ENCODE measurements at places on chromosomes 13 and 19.

- DNase-seq: peak; percentile 93
These were observed 1.5 kb upstream of the HCN2 start for GRCh38 chr19:588093-588740.

DNA sequence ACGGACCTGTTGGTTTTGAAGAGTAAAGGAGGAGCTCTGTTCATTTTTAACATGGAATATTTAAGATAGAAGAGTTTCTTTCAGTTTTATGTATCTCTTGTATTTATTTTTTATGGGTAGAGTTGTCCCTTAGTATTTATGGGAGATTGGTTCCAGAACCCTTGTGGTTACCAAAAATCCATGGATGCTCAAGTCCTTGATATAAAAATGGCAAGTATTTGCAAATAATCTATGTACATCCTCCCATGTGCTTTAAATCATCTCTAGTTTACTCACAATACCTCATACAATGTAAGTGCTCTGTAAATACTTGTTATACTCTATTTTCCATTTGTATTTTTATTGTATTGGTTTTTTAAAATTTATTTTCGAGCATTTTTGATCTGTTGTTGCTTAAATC is 63.1 kb downstream of the TM9SF2 start:
- no peak for DNase-seq

DNA sequence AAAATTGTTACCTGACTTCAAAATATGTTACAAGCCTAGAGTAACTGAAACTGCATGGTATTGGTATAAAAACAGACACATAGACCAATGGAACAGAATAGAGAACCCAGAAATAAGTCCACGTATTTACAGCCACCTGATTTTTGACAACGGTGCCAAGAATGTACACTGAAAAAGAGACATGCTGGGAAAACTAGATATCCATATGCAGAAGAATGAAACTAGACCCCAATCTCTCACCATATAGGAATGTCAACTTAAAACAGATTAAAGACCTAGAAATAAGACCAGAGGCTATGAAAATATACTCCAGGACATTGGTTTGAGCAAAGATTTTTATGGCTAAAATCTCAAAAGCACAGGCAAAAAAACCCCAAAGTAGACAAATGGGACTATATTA is 76.5 kb downstream of the LATS2 start:
- DNase-seq: no peak

DNA sequence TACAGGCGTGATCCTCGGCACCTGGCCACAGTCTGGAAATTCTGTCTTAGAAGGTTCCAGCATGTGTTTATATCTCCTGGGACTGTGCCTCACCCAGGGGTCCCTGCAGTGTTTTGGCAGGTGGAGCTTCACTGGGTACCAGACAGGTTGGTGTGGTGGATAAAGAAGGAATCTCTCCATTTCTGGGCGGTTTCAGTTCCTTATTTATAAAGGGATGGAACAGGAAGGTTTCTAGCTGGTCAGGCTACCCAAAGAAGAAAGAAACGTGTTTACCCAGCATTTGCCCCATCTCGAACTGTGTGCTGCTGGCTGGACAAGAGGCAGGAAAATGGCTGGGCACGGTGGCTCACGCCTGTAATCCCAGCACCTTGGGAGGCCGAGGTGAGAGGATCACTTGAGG is 9.8 kb downstream of the PNPLA6 start:
- DNase-seq: no peak

DNA sequence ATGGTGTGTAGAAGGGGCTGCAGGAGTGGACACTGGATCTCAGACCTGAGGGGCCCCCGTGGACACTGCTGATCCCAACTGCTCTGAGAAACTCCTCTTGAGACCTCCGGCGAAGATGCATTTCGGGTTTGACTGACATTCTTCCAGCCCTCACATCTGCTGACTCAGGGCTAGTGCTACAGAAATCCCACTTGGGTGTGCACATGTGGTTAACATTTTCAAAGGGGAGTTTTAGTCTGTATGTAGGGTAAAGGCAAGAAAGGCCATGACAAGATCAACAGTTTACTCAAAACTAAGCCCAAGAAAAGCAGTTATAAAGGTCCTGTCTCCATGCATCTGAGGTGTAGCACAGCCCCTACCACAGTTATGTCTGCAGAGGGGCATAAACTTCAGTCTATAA is 31.2 kb downstream of the DLEU7 start:
- DNase-seq: no peak

- no peak for DNase-seq
These were observed 200.5 kb downstream of the ABCC4 start for GRCh38 chr13:95100525-95101433.

- no peak for DNase-seq
These were observed 18.5 kb downstream of the TNFRSF19 start for GRCh38 chr13:23588666-23589065.

GRCh38 chr13:41203810-41204209 is 9.4 kb upstream of the KBTBD7 start:
- no peak for DNase-seq

- no peak for DNase-seq
These were observed 154.2 kb downstream of the TM9SF2 start for GRCh38 chr13:99655351-99656091.

DNA sequence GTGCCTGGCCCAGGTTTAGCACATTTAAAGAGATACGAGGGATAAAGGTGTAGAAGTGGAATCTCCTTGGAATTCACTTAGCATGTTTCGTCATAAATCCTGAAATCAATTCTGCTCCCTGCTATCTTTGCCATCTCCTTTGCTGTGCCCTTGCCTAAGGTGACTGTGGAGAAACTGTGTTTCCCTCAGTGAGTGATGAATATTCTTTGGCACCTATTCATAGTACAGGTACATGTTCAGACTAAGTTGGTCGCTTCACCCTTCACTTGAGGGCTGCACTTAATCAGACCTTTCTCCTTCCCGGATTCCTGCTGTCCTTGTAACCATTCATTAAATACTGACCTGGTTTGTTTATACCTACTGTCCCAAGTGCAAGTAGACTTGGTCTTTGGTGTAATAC is 17.8 kb downstream of the PCCA start:
- no peak for DNase-seq

DNA sequence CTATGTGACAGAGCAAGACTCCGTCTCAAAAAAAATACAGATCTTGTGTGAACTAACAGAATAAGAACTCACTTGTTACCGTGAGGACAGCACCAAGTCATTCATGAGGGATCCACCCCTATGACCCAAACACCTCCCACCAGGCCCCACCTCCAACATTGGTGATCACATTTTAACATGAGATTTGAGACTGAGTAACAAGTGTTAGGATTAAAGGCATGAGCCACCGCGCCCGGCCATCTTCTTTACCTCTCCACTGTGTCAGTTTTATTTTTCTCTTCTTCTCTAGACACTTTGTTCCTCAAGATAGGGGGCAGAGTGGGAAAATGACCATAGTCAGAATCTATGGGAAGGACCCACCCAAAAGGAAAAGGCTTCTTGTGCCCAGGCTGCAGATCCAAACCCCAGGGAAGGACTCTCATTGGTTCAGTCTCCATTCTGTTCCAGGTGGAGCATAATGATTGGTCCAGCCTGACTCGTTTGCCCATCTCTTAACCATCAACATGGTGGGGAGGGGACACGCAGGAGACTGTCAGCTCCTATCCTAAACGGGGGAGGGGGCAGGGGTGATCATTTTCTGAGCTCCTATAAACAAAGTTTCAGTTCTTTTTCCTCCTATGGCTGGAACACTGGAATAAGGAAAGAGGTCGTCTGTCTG is 1.3 kb upstream of the CALM3 start:
- DNase-seq: no peak

DNA sequence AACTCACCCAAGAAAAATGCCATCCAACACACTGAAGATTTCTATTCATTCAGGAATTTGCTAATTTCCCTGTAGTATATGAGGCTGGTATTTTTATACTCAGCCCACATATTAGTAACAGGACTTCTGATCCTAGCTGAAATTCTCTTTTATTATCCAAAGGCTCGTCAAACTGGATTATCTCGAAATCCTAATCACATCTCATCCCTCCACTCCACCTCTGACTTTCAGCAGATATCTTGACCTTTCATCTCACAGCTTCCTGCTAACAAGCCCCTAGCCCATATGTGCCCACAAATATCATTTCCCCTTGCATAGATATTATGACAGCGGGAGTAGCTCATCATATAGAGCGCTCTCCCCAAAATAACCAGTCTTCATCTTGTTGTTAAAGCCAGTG is 279.7 kb downstream of the FGF14 start:
- no peak for DNase-seq

- no peak for DNase-seq
These were observed 230.7 kb downstream of the NHLRC3 start for GRCh38 chr13:39269004-39269403.

- no peak for DNase-seq
These were observed 44.7 kb upstream of the LATS2 start for GRCh38 chr13:21106089-21106488.

DNA sequence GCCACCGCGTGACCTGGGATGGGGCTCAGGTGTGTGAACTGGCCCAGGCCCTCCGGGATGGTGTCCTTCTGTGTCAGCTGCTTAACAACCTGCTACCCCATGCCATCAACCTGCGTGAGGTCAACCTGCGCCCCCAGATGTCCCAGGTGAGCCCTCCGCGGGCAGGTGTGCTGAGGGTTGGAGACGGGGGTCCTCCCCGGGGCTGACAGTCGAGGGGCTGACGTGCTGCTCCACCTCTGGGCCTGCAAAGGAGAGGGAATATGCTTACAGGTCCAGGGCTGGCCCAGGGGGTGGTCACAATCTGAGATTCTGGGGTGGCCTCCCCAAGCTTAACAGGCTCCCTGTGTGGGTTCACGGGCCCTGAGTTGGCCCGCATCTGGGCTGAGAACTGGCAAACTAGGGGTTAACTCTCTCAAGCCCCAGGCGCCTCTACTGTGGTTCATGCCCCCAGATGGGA is 386 bp downstream of the VAV1 start:
- DNase-seq: no peak

DNA sequence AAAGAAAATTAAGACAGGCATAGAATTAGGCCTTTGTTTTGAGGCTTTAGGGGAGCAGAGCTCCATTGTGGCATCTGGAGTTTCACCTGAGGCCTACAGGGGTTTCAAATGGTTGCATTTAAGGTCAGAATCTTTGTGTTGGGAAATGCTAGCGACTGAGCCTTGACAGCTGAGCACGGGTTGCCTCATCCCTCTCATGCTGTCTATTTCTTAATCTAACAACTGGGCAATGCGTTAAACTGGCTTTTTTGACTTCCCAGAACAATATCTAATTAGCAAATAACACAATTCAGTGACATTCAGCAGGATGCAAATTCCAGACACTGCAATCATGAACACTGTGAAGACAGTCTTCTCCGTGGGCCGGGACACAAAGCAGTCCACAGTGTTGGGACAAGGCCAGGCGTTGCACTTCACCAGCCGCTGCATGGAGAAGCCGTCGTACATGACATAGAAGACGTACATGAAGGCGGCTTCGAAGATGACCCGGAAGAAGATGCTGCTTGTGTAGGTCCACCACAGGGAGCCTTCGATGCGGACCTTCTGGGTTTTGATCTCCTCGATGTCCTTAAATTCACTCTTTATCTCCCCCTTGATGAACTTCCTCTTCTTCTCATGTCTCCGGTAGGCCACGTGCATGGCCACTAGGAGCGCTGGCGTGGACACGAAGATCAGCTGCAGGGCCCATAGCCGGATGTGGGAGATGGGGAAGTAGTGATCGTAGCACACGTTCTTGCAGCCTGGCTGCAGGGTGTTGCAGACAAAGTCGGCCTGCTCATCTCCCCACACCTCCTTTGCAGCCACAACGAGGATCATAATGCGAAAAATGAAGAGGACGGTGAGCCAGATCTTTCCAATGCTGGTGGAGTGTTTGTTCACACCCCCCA is 3.8 kb downstream of the GJB2 start:
- no peak for DNase-seq

DNA sequence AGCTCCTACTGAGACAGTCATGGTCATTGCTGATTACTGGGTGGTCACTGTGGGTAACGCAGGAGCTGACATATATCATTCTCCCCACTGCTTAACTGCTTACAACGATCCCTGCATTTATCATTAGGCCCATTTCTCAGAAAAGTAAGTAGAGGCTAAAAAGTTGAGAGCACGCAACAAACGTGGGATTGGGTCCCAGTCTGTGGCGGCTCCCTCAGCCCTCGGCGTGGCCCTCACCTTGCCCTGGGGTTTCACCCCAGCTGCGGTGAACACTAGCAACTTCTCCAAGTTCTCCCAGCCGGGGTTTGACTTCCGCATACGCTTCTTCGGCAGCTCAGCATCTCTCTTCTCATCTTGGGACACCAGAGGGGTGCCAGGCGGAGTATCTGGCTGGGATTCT is 2.5 kb downstream of the PNKP start:
- no peak for DNase-seq

DNA sequence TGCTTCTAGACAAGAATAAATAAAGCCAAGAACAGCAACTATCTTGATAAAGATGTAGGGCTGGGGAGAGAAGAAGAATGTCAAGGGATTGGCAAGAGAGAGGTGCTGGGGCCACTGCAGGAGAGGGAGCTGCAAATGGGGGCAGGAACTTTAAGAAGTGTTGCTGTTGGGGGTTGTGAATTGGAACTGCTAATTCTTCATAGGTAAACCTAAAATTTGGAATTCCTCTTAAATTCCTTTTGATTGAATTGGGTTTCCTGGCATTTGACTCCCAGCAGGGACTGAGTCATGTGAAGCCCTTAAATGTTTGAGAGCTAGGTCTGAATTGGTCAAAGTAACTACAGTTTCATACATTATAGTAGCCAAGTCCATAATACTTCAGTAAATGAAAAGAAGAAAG is 305.6 kb upstream of the TMTC4 start:
- no peak for DNase-seq

GRCh38 chr19:5933391-5934068 is 19.5 kb downstream of the CAPS start:
- no peak for DNase-seq

- no peak for DNase-seq
These were observed 34.9 kb downstream of the N4BP2L2 start for GRCh38 chr13:32503727-32504126.

DNA sequence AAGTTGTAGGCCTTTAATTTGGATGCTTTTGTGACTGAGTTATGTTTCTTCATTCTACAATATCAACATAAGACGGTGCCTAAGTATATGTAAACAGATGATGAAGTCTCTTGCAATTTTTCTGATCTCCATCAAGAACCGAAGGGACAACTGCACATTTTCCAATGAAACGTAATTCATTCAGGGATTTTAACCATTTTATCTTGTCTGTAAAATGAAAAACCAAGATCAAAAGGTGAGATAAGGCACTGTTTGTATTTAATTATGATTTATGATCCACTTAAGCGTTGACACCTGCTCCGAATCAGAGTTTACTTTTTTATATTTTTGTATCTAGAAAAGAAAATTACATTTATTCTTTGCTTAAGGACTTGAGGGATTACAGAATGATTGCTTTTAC is 556.8 kb upstream of the ARGLU1 start:
- DNase-seq: no peak

DNA sequence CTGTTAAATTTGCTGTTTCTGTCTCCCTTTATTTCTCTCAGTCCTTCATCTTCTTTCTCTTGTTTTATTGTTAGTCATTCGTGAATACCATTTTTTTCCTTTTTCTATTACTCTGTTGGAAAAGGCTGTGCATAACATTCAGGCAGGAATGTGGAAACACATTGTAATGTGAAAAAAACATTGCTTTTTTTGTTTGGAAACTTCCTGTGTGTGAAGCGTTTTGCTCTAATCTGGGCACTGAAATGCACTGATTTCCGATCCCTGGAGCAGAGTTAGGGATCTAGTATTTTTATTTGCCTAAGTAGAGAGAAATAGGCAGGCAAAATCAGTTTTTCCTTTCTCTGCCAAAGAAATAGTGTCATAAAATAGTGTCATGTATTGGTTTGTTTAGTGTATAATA is 155.5 kb downstream of the PCCA start:
- DNase-seq: no peak

- no peak for DNase-seq
These were observed 14.8 kb downstream of the PLEKHJ1 start for GRCh38 chr19:2221250-2221831.

Data from COR-L47 (cell line).